Activated CD4-positive, alpha-beta T cell treated with anti-CD3 and anti-CD28 coated beads, Interleukin-2, amount 10 ng/mL, durations not matched to agents 24 days and 14 days (primary cell): ENCODE measurements at places on chromosomes 4 and X. TPM values are rescaled to one million over a fixed set of nuclear protein-coding genes. Genes with fewer than 3 reads are reported as not detected.

- DNase-seq, result no peak
These were observed 133.6 kb downstream of the CPE start for GRCh38 chr4:165512424-165512823.

Gene DNAAF6
- total RNA-seq, result not detected in 2 replicates

Gene GNPDA2
- total RNA-seq, result 18.8 and 18.9 TPM in 2 replicates

GRCh38 chr4:53804719-53805118, 213.4 kb upstream of the LNX1 start:
- peak; percentile 73 for DNase-seq

Gene VEGFC
- not detected in 2 replicates for total RNA-seq
